ENCODE measurements at places on chromosomes 2 and 18.
A peak's percentile ranks its signal among the peaks of the same experiment; 100 is the strongest.

GRCh38 chr18:57890266-57890665, 87.2 kb upstream of the ATP8B1 start:
- DNase-seq: no peak

GRCh38 chr2:101829429-101829828, 131.9 kb downstream of the MAP4K4 start:
- no peak for DNase-seq

DNA sequence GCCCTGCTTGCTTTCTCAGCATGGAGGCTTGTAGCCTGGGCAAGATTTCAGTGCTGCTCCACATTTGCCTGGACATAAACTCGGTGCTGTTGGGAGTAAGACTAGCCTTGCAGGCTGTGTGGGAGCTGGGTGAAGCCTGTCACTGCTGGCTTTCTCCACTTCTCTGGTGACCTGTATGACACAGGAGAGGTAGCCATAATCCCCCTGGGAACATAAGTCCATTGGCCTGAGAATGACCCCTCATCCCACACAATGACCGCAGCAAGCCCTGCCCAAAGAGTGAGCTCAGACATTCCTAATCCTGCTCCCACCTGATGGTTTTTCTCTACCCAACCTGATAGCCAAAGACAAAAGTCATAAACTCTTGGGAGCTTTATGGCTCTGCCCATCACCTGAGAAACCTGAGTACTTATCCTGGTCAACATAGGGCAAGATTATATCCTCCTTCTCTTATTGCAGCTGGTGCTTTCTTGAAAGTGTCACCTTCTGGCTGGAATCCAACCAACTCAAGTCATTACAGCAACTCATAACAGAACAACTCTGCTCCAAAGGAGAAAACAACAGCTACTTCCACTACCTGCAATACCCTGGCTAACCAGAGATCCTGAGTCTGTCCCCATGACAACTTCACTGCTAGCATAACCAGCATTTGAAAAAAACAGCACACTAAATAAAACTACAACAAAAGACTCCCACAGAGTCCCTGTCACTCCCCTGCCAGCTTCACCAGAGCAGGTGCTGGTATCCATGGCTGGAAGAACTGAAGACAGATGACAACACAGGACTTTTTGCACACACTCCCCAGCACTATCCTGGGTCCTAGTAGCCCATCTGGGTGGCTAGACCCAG, 834.4 kb upstream of the DDX18 start:
- no peak for DNase-seq

DNA sequence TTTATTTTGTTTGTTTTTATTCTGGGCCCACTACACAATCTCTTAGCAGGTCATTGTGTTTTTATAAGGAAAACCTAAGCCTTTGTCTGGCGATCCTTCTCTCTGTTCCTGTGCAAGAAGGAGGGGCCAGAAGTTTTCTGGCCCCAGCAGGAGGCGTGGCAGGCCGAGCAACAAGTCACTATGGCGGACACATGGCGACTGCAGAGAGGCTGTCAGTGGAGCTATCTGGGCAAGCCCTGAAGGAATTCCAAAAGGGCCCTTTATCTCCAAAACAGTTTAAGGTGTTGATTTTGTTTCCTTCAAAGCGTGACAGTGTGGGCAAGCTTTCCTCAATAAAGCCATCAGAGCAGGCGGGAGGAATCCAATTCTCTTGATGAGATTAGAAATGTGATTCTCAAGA, 118.8 kb upstream of the CTAGE1 start:
- DNase-seq: no peak

DNA sequence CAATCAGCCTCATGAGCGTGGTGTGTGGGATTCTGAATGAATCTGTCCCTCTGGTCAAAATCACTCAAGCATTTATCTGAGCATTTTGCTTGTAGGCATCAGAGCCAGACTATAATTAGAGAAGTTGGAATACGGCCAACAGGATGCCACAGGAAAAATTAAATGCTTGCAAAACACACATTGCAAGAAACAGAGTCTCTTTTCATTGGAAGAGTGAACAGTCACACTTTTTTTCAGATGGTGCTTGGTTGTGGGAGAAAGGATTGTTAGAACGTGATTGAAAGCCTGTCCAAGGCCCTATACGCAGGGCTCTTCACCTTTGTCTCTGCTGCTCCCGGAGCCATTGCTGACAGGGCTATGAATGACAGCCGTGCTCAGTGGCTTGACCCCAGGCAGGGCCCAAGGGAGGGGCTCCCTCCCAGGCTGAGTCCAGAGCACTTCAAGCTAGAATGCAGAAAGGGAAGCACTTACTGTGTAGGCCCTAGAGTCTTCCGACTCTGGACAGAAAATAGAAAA, 59.8 kb downstream of the SNTG2 start:
- no peak for DNase-seq

GRCh38 chr2:39922679-39923405, 143.8 kb upstream of the THUMPD2 start:
- no peak for DNase-seq

DNA sequence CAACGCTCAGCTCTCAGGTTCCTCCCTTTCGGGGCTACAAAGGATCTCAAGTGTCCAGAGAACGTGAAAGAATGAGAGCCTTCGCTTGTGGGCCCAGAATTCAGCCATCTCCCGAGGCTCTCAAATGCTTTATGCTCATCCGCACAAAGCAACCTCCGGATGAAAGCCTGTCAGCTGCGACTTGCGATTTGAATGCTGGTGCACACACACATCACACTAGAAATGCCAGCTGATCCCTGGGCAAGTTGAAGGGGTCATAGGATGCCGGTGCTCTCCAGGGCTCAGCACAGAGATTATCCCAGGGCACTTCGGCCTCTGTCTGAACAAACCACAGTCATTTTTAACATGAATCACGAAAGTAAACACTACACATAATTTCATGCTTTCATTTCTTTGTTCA, 141.8 kb upstream of the MYT1L start:
- no peak for DNase-seq

DNA sequence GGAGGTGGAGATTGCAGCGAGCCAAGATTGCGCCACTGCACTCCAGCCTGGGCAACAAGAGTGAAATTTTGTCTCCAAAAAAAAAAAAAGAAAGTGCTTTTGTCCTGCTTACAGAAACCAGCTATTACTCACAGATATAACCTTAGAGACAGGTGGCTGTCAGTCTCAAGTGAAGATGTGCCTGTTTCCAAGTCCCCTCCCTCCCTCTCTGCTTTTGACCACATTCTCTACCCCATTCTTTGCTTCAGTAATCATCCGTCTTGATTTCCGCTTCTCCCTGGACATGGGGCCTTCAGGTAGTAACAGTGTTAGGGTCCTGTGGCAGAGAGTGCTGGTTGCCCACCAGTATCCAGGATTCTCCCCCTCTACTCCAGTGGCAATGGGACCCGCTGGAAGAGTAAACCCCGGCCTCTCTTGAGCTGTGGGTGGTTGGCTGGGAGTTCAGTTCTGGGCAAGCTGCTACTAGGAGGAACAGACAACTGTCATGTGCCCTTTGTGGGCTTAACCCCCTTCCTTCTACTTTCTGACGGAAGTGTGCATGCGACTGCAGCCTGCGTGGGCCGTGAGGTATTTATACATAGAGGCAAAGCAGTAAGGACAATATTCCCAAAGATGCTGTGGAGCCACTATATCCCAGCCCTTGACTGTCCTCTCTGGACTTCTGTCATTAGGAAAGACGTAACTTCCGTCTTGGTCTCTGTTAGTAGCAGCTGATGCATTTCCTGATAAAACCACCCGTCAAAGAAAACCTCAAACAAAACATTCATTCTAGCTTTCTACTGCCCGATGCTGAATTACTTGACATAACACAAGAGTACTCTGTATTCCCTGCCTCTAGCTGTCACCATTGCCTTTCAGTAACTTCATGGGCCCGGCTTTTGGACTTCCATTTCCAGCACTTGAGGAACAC, 17.8 kb downstream of the PDCL3 start:
- DNase-seq: no peak

DNA sequence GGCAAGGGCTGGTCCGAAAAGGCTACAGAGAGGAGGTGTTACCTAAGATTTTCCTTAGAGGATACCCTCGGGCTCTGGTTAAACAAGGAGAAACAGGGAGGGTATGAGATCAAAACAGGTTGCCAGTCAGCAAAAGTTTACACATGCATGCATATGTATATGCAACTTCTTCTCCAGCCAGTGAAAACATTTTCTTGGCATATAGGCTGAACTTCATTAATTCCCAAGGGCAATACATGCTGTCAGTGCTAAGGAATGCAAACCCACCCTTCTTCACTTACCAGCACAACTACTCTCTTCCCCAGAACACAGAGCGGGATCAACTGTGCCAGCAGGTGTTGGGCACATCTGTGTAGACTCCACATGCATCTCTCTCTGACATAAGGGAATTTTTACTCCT, 176.0 kb downstream of the GFPT1 start:
- DNase-seq: peak; percentile 55

DNA sequence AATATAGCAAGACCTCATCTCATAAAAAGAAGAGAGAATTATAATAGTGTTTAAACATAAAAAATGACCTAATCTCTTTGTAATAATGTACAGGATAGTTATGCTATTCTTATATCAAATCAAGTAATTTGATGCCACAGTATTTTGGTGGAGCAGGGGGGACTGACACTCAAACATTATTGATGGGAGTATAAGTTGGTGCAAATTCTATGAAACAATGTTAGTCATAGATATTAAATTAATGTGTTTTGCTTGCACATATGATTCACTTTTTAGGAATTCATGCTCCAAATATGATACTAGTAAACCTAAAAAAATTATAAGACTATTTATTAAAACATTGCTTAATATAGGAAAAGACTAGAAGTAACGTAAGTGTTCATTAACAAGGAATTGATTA, 256.1 kb upstream of the SYT4 start:
- DNase-seq: no peak

- no peak for DNase-seq
Observed at GRCh38 chr2:222754324-222754930, 83.0 kb downstream of the MOGAT1 start.

- no peak for DNase-seq
Observed at GRCh38 chr2:17620280-17620679, 79.8 kb downstream of the VSNL1 start.

DNA sequence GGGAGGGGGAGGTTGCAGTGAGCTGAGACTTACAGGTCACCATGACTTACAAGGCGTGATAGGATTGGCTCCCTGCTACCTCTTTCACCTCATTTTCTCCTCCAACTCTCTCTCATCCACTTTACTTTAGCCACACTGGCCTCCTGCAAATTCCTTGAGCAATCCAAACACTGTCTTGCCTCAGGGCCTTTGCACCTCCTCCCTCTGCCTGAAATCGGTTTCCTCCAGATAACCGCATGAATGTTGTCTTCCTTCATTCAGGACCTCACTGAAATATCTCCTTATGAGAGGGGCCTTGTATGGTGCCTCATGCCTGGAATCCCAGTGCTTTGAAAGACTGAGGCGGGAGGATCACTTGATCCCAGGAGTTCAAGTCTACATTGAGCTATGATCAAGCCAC, 21.8 kb downstream of the WNT10A start:
- no peak for DNase-seq

DNA sequence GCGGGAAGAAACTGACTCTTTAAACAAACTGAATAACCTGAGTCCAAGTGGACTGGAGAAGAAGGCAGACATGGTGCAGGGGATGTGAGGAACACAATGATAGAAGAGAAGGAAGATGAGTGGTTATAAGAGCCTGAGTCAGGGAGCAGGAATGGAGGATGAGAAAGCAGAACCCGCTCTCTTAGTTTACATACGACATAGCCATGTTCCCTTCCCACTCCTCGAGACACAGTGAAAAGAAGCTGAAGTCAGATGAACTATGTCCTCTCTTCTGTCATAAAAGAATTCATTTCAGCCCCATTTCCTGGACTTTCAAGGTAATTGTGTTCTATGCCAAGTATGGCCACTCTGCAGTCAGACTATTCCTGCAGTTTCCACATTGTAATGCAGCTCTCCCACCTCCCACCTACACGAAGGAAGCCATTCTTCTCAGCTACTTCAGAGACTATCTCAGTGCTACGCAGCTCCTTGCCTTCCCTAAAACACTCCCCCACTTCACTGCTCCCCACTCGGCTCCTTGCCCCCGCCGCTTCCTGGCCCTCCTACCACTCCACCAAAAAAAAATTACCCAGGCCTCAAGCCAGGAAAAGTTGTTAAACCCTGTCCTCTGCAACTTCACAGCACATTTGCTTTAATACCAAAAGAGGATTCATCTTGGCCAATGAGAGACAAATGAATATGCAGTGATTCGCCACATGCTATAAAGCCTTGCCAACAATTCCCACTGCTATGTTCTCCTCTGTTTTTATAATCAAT, 323.4 kb upstream of the EPHA4 start:
- no peak for DNase-seq
